ENCODE measurements at places on chromosomes 1 and 21.

- peak; percentile 17 for DNase-seq
Measured at GRCh38 chr1:84996846-84997666, at the start of gene MCOLN2. MCOLN2 (minus strand) TSS chr1:84997113; CDS start chr1:84996872, 241 bp downstream.

DNA sequence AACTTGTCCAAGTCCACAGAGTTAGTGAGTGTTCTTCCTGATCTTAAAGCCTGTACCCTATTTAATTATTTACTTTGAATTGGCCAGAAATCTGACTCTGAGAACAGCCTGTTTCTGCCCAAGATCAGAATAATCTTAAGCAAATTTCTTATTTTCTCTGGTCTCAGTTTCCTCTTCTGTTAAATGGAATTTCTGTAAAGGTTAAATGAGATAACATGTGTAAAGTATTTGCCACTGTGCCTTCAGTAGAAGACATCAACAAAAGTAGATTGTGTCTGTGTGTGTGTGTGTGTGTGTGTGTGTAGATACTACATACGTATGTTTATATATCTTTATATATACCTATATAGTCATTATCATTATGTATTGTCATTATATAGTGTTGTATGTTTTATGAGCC, 124.2 kb upstream of the FGGY start:
- no peak for DNase-seq

GRCh38 chr1:170204121-170204520, 58.4 kb downstream of the NTMT2 start:
- DNase-seq, result no peak

GRCh38 chr1:111203681-111204200, 3.3 kb upstream of the DENND2D start:
- peak; percentile 64 for DNase-seq

DNA sequence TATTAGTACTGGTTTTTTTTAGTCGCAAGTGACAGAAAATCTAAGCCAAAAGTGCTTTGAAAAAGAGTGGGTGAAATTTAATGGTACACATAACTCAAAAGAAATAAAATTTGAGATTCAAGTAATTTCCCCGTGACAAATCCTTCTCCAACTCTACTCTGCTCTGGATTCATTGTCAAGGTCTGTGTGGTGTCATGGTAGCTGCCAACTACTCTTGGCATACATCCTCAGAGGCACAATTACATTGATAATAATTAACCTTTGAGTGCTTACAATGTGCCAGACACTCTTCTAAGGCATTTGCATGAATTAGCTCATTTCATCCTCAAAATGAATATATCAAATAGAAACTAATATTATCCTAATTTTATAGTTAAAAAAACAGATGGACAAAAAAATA, 1153.9 kb upstream of the NCAM2 start:
- DNase-seq, result no peak

- DNase-seq, result no peak
Measured at GRCh38 chr1:59880735-59881134, 45.8 kb downstream of the CYP2J2 start.

- DNase-seq, result no peak
Measured at GRCh38 chr1:207826557-207827487, 75.0 kb downstream of the CD46 start.

DNA sequence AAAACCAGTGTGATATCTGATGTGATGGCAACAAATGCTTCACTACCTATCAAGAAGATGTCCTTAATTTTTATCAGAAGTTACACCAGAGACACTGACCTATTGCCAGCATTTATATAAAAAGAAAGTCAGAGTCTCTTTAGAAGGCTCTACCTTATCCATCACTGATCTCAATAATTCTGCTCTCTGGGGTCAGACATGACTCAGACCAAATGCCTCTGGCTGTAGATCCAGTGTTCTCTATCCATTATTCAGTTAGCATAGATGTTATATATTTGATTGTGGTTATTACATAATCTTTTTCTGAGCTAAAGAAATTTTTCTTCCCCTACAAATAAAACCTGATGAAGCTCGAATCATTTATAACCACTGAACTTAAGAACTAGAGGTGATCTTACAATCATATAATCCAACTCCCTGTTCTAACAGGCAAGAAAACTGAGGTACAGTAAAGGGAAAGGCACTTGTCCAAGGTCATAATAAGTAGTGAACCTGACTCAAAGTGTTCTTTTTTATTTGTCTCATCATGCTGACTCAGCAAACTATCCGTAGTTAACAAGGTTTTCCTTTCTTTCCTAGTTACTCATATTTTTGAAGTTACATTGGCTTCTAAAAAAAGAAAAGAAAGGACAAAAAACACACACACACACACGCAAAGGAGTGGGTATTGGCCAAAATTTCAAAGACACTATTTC, 43.6 kb upstream of the ESRRG start:
- no peak for DNase-seq

DNA sequence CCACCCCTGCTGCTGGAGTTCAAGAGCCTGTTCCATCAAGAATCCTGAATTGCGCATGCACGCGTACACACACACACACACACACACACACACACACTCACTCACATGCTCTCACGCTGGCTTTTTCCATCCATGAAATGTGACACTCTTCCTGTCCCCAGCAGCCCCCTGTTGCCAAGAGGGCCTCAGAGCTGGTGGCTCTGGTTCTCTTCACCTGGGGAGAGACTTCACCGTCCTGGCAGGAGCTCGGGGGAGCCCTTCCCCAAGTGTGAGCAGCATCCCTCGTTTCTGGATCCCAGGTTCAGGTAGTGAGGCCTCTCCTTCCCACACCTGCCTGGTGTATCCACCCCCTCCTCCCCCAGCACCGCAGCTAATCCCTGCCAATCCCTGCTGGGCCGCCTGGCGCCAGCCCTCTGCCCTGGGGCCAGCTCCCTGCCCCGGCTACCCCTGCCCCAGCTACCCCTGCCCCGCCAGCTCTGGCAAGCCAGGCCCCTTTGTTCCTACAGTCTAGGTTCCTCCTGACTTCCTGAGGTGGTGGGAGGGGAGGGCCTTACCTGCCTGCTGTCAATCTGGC, 9.9 kb downstream of the PLOD1 start:
- no peak for DNase-seq

DNA sequence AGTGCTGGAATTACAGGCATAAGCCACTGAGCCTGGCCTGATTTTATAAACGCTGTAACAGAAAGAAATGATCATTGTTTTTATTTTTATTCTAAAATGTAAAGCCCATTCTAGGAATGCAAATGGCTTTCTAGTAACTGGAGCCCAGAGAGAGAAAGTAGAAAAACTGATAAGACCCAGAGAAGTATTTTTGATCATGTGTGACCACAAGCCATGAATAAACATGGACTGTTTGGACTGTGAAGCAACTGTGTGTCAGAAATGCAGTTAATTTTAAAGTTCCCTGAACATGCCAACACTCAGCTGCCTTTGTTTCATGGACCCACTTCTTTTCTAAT, 39.7 kb downstream of the EIF2B3 start:
- DNase-seq, result no peak

GRCh38 chr1:247740721-247741120, 2.3 kb downstream of the OR14K1 start:
- no peak for DNase-seq

DNA sequence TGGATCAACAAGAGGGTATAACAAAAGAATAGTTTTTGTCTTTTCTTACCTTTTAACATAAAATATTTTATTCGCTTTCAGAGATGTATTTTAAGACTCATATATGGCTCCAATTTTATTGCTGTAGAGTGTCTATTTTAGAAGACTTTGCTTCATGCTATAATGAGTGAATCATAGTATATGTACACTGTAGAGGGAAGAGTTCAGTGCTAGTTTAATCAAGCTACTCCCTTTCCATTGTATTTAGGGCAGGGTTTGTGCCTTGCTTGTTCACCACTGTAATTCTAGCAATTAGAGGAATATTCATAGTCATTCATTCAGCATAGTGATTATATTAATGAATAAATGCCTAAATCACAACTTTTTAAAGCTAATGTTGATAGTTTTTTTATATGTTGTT, 78.8 kb downstream of the CEP350 start:
- DNase-seq, result no peak

GRCh38 chr1:223695941-223696340, 16.4 kb upstream of the CAPN2 start:
- DNase-seq, result no peak

- no peak for DNase-seq
Measured at GRCh38 chr1:194474701-194475100, 1288.3 kb upstream of the B3GALT2 start.

GRCh38 chr1:213008564-213008963, 7.1 kb downstream of the ANGEL2 start:
- no peak for DNase-seq

DNA sequence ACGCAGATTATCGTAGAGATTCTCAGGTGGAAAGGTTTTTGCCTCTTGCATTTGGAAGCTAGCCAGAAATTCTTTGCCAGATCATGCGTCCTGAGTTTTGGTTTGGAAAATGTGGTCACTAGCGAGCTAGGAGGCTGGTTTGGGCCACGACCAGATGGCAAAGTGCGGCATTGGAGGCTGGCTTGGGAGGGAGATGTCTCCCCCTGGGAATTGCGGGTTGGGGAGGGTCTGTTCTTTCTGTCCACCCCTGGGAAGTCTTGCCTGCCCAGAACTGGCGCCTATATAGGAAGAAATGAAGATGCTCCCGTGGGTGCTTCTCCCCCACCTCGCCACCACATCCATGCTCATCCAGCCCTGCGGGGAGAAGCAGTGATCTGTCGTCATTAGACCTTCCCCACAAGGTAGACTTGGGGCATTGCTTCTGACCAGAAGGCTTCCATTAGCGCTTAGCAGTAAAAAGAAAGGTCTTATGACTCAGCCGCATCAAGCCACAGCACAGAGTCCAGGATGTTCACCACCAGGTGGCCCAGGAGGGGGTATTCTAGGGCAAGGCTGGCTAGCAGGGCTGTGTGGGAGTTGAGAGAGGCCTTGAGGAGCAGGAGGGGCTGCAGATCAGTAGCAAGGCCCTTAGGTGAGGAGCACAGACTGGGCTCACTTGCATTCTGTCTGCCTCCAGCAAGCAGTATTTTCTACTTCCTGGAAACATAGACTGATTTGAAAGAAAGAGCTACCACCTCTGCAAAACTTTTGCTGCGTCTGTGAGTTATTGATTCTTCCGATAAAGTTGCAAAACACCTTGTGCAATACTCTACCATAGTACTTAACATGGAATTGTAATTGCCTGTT, 1.5 kb upstream of the PTP4A2 start:
- peak; percentile 43 for DNase-seq

DNA sequence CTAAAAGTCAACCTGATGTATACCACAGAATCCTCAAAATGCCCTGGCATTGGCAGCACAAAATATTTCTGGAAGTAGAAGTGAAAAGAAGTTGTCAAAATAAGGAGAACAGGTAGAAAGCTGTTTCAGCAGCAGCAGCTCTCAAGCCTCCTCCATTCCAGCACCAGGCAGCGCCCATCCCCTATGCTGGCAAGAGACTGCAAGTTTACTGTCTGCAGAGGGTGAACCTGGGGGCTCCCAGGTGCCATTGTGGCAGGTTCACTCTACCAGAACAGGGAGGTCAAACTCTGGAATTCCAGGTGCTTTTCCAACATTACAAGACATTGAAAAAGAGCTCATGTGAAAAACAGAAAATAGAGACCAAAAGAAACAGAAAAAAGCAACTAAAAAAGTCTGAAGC, 128.8 kb upstream of the CTTNBP2NL start:
- DNase-seq, result no peak

- DNase-seq, result no peak
Measured at GRCh38 chr1:221100611-221101010, 221.4 kb downstream of the HLX start.

GRCh38 chr1:209835782-209836298, 8.1 kb downstream of the UTP25 start:
- no peak for DNase-seq

- DNase-seq, result no peak
Measured at GRCh38 chr1:176531921-176532897, 69.2 kb downstream of the PAPPA2 start.

DNA sequence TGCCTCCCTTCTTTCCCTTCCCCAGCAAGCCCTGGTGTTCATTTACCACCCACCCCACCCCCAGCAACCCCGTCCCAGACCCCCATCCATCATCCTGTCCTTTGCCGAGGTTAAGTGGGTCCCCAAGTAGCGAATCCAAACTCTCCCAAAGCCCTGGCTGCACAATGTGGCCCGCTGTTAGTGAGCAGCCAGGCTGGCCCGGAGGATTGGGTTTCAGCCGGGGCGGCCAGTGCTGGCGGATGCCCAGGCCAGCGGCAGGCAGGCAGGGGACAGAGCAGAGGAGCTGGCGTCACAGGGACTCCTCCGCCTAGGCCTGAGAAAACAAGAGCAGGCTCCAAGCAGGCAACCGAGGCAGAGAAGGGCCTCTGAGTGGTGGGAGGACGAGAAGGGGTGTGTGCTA, 61.4 kb downstream of the EPHB2 start:
- DNase-seq, result no peak

DNA sequence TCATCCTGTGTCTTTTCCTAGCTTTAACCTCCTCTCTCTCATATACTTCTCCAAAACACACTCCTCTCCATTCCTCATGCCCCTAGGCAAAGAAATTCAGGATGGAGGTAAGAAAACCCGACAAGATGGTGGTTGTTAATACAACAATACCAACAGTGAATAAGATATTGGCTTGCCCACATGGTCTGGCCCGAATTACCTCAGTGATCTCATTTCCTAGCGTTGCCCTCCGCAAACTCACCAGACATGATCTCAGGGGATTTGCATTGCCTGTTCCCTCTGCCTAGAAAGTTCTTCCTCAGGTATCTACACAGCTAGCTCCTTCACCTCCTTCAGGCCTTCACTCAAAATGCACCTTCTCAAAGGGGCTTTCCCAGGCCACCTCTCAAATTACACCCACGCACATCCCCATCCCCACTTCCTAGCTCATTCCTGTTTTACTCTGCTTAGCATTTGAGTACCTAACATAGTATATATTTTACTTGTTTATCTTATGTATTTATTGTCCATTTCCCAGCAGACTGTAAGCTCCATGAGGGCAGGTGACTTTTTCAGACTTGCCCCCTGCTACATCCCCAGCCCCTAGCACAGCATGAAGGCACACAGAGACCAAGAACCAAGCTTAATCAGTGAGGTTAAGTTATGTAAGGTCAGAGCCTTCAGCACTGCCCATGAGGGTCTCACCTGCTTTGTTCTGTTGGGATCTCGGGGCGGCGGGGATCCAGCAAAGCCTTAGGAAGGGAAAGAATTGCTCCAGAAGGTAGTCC, 10.2 kb upstream of the UBR4 start:
- DNase-seq, result no peak

- no peak for DNase-seq
Measured at GRCh38 chr1:209607795-209608178, 24.3 kb downstream of the CAMK1G start.

GRCh38 chr1:102640872-102641271, 467.4 kb downstream of the COL11A1 start:
- DNase-seq, result no peak

DNA sequence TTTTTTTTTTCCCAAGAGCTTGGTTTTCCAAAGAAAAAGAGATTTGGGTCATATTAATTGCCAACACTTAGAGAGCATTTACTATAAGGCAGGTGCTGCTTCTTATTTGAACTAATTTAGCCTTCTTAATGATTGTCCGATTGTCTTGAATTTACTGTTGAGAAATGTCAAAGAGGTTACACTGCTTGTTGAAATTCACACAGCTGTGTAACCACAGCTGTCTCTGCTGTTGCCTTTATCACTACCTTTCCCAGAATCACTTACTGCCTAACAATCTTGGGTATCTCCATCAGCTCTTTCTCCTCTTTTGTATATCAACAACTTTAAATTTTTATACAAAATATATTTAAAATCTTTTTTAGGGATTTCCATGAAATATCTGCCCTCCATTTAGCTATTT, 115.6 kb downstream of the UCHL5 start:
- DNase-seq, result no peak
